ENCODE measurements at places on chromosomes 11 and 22.
A peak's percentile ranks its signal among the peaks of the same experiment; 100 is the strongest.

- DNase-seq, result no peak
Measured at GRCh38 chr11:69891421-69892236, 72.4 kb upstream of the FGF3 start.

DNA sequence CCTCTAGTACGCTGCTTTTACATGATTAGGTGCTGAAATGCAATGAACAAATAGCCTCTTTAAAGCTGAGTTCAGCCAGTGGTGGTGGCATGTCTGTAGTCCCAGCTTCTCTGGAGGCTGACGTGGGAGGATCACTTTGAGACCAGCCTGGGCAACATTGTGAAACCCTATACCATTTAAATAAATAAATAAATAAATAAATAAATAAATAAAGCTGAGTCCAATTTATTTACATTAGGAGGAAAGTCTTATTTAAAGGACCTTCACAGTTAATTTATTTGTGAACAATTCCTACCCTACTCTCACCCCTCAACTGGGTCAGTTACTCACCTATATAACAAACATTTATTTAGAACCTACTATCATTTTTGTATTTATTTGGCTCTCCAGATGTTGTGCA is 4.8 kb upstream of the CHRDL2 start:
- DNase-seq, result no peak

DNA sequence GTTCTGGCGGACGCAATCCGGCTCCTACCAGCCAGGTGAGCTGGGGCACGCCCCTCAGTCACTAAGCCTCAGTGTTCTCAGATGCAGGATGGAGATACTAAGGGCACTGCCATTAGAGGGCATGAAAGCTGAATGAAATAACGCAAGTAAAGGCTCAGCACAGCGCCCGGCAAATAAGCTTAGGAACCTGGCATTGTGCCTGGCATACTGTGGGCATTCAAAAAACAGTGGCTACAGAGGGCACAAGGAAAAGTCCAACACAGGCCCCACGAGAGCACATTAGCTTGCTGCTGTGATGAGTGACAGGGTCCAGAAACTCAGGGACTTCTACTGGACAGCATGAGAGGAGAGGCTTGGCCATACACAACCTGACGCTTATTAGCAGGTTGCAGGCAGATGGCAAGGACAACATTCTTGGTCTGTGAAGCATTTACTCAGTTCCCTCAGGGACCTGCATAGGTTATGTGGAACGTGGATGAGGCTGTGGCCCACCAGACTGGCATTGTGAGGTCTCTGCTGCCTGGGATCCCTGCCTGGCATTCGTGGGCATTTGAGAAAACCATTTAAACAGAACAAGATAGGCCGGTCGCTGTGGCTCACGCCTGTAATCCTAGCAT is 12.2 kb downstream of the TXN2 start:
- no peak for DNase-seq

DNA sequence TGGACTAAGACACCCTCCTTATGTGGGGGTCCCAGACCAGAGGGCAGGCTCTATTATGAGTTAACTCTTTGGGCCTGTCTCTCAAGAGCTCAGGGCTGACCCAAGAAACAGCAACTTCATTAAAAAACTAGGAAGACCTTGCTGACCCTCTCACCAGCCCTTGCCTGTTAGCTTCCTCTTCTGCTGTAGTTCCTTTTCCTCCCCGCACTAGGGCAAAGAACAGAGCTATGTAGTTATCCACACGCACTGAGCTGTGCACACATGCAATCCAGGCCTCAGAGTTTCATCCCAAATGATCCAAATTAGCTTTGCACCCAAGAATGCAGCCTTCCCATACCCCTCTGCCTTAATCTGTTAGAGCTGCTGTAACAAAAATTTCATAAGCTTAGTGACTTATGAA is 539.6 kb upstream of the CADM1 start:
- DNase-seq, result peak; percentile 24

GRCh38 chr11:75369560-75370255 is 18.2 kb upstream of the ARRB1 start:
- peak; percentile 85 for DNase-seq

DNA sequence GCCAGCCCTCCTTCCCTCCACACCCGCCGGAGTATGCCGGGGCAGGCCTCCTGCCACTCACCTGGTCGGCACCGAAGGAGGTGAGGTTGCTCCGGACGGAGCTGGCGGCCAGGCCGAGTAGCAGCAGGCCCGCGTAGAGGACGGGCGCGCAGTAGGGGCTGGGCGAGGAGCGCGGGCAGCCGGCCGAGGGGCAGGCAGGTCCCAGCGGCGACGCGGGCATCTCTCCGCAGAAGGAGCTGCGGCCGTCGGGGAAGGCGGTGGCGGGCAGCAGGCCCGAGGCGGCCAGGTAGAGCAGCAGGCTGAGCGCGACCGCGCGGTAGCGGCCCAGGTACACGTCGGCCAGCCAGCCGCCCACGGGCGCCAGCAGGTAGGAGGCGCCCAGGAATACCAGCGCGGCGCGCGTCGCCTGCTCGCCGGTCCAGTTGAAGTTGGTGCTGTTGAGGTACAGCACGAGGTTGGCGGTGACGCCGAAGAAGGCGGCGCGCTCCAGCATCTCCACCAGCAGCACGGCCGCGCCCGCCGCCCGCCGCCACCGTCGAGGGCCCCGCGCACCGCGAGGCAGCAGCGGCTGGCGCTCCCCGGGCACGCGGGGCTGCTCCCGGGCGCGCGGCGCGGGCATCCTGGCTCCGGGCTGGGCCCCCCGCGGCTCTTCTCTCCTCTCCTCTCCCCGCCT is 907 bp downstream of the SLC15A3 start:
- peak; percentile 64 for DNase-seq

- DNase-seq, result no peak
Measured at GRCh38 chr11:74648894-74649293, 56.5 kb downstream of the POLD3 start.

DNA sequence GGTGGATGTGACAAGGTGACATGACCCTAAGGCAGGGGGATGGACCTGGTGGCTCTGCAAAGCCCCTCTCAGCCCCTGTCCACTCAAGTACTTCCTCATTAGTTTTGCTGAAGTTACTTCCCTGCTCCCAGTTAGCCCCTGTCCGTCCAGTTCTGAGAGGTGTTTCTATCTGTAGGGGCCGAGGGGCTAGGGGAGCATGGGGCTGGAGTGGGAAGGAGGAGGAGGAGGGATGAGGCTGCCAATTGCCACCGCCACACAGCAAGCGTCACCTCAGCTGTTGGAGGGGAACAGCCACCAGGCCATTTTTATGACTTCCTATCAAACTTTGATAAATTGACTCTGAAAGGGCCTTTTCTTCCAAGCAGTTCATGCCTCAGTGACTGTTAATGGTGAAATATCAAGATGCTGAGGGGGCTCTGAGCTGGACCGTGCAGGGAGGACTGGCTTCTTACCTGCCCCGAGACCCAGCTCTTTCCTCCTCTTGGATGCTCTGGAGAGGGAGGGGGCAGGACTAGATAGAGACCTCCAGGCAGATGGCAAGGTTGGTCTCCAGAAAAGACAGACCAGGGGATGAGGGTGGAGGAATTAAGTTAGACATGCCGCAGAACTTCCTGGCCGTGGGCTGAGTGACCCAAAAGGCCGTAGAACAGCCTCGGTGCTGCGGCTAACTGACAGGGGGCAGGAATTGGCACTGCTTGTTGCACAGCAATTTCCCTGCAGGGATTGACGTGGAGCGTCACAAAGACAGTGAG is 137.0 kb downstream of the ST3GAL4 start:
- no peak for DNase-seq

GRCh38 chr11:74696500-74696899 is 34.7 kb downstream of the CHRDL2 start:
- DNase-seq, result no peak

DNA sequence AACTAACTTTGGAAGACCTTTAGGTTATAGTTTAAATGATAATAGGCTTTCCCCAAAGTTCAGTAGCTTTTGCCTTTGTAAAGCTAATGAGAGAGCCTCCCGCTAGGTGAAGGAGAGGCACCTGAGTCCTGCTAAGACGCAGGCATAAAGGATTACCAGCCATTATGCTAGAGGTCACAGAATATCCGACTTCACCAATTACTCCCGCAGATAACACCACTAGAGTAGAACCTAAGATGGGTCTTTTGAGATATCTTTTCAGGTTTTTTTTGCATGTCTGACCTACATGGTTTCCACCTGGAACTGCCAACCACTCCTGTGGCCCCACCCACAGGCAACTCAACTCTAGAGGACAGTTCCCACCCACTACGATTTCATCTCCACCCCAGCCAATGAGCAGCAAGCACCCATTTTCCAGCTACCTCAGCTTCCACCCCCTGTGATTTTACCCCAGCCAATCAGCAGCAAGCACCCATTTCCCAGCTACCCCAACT is 314.3 kb downstream of the BRD1 start:
- DNase-seq, result no peak

DNA sequence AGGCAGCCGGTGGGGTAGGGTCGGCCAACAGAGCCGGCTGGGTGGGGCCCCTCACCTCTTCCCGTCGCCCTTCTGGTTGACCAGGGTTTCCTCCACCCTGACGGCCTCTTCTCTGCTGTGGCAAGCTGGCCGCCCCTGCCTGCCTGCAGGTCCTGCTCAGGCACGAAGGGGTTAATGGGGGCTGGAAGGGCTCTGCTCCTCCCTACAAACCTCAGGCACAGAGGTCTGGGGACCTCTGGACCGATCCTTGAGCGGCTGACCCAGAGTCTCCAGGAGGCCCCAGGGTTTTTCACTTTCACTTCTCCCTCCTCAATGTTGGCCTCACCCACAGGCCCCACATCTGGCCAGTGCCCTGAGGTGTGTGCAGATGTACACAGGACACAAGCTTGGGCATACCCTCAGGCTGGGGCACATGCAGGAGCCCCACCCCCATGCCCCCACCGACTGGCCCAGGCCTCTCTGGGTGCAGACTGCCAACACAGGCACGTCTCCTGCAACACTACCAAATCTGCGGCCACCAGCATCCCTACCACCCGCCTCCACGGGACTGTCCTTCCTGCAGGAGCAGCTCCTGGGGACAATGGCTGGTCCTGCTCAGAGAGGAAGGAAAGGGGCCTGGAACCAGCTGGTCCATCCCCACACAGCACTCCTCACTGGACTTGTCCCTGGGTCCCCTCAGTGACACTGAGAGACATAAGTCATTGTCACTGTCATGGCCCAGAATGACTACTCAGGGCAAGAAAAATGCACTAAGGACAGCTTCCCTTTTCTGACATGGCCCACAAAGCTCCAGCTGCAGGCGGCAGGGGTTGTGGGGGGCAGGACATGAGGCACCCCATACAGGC is 3.2 kb upstream of the TBX1 start:
- DNase-seq, result peak; percentile 49

GRCh38 chr11:41414771-41415440 is 44.5 kb downstream of the LRRC4C start:
- no peak for DNase-seq

DNA sequence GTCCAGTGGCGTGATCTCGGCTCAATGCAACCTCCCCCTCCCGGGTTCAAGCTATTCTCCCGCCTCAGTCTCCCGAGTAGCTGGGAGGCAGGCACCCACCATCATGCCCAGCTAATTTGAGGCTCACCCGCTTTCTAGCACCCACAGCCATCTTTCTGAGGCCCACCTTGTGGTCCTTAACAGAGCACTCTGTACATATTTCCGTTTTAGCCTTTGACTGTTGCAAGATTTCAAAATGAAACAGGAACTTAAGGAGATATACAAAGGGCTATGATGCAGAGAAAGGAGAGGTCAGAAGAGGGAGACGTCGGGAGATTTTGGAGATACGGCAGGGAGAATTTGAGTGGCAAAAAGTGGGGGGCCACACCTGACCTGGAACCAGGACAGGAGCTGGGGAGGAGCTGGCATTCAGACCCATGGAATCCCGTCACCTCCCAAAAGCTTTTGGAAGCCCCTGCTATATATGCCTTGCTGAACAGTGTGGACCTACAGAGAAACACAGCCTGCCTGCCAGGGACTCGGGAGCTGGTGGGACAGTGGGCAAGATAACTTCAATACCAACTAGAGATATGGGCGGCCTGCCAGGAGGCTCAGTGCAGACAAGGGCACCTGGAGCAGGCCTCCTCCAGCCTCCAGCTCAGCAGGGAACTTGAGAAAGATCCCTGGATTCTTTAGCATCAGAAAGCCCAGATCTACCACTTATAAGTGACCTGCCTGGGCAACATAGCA is 8.0 kb upstream of the CLCF1 start:
- peak; percentile 81 for DNase-seq

- DNase-seq, result no peak
Measured at GRCh38 chr11:34267013-34267412, 90.8 kb downstream of the ABTB2 start.

DNA sequence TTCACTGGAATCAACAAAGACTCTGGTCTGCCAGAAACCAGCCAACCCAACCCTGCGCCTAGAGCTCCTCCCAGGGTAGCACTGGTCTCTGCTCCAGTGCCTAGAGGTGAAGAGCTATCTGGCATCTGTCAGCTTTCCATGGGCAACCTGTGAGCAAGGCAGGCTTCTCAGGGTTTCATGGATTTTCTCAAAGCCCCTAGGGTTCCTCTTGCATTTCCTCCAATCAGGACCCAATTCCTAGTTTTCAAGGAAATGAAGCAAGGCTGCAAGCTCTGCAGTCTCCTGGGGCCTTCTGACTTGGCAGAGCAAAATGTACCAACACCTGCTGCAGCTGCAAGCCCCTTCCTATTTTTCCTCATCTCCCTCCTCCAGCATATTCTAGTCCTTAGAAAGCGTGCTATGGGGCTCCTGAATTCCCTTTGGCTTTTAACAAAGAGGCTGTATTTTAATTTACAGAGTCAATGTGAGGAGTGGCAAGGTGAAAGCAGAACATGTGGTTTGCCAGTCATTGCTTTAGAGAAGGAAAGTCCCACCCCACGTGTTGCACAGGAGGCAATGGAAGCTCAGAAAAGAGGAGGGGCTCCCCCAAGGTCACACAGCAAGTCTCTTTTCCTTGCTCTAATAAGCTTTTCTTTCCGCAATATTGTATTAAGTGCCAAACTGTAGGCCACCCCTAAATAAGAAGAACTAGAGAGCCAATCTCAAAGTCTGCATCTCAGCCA is 33.0 kb upstream of the RIC3 start:
- DNase-seq, result peak; percentile 48

- no peak for DNase-seq
Measured at GRCh38 chr11:106344394-106344793, 266.9 kb downstream of the AASDHPPT start.

GRCh38 chr22:46006379-46007002 is 29.5 kb upstream of the WNT7B start:
- peak; percentile 85 for DNase-seq

- DNase-seq, result peak; percentile 71
Measured at GRCh38 chr11:119504371-119504770, 81.4 kb upstream of the THY1 start.

DNA sequence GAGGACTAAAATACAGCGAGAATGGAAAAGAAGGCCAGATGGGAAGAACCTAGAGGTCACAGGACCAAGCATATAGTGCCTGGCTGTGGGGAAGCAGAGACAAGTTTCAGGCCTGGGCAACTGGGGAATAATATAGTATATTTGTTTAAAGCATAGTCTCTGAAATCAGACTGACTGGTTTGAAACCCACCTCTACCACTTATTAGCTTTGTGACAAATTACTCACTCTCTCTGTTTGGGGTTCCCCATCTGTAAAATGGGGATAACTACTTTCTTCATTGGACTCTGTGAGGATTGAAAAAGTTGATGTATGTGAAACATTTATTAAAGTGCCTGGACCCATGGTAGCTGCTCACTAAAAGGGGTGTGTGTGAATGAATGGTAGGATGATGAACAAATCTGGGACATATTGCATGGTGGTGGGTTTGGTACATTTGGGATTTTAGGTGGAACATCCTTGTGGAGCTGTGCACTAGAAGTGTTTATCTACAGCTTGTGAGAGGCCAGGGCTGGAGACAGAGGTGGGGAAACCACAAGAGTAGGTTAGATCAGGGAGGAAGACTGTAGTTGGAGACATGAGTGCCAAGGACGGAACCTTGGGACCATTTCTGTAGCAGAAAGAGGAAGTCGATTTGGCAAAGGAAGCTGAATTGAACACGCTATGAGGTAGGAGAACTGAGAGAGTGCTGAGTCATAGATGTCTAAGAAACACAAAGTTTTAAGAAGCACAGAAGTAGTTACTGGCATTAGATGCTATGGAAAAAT is 52.6 kb downstream of the SWAP70 start:
- DNase-seq, result peak; percentile 91
